ENCODE measurements at places on chromosomes 1 and 21.

DNA sequence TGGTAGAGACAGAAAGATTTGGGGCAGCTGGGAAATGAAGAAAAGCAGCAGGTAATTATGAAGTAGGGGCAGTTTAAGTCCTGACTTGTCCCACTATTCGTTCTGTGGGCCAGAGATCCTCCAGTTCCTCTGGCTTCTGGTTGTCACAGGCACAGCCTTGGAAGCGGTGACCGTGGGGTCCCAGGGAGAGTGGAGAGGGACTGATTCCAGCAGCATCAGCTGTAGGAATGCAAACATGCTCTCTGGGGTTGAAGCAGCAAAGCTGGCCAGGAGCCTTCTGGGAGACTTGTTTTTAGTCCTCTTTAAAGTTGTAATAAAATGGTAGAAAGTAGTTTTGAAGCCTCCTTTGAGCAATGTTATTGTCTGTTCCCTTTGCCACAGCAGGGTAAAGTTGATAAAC, 488.0 kb downstream of the LMO4 start:
- no peaks in the 10 kb centered on the region for H3K36me3 ChIP-seq
- no peaks in the 10 kb centered on the region for H3K4me1 ChIP-seq
- no peak overlapping the region for H3K27ac ChIP-seq
- H3K27me3 ChIP-seq = no peaks in the 10 kb centered on the region

DNA sequence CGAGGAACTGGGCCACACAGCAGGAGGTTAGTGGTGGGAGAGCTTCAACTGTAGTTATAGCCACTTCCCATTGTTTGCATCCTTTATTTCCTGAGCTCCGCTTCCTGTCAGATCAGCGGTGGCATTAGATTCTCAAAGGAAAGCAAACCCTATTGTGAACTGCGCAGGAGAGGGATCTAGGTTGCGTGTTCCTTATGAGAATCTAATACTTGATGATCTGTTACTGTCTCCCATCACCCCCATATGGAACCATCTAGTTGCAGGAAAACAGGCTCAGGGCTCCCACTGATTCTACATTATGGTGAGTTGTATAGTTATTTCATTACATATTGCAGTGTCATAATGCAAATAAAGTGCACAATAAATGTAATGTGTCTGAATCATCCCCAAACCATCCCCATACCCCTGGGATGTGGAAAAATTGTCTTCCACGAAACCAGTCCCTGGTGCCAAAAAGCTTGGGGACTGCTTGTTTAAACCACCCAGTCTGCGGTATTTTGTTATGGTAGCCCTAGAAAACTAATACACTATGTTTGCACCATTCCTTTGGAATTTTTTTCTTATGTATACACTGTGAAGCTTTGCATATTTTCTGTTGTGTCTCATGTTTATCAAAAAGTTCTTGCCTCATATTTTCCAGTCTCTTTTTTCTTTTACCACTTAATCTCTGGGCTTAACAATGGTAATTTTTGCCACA, 136.6 kb upstream of the IVNS1ABP start:
- no peak for DNase-seq
- H3K4me1 ChIP-seq = no peaks in the 10 kb centered on the region
- H3K4me3 ChIP-seq = no peak overlapping the region
- H3K36me3 ChIP-seq = no peaks in the 10 kb centered on the region
- no peaks in the 10 kb centered on the region for H3K27me3 ChIP-seq
- H3K27ac ChIP-seq = no peak overlapping the region

GRCh38 chr1:116515702-116516101, 55.1 kb downstream of the CD58 start:
- H3K4me1 ChIP-seq = no peaks in the 10 kb centered on the region
- DNase-seq = no peak
- H3K27ac ChIP-seq = no peak overlapping the region
- no peaks in the 10 kb centered on the region for H3K36me3 ChIP-seq
- H3K4me3 ChIP-seq = no peak overlapping the region

DNA sequence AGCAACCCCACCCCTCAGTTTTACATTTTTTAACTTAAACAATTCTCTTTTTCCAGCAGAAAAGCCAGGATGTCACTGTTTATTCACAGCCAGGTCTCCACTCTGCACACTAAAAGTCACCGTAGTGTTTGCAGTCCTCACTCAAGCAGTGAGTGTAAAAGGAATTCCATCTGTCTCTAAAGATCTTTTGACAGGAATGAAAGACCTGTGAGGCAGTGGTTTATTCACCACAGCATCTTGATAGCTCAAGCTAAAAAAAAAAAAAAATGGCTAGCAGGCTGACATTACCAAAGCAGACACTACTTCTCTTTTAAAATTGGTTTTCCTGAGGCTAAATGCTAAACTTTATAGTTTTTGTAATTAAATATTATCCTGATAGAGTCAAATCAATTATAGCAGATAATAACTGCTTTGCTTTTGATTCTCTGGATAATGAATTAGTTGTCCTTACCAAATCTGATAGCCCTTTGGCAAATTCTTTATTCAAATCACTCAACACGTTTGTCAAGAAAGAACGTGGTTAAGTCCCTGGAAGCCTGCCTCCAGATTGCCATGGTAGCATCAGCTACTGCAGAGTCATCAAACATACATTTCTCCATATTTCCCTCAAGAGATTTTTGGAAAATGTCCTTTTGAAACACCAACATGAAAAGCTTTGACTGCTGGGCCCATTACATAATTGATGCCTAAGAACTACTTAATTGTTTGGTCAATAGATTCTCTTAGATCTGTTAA, 22.2 kb upstream of the SLC5A9 start:
- no peak overlapping the region for H3K27ac ChIP-seq
- no peaks in the 10 kb centered on the region for H3K36me3 ChIP-seq
- H3K4me1 ChIP-seq = no peaks in the 10 kb centered on the region
- no peaks in the 10 kb centered on the region for H3K27me3 ChIP-seq
- no peak overlapping the region for H3K4me3 ChIP-seq

DNA sequence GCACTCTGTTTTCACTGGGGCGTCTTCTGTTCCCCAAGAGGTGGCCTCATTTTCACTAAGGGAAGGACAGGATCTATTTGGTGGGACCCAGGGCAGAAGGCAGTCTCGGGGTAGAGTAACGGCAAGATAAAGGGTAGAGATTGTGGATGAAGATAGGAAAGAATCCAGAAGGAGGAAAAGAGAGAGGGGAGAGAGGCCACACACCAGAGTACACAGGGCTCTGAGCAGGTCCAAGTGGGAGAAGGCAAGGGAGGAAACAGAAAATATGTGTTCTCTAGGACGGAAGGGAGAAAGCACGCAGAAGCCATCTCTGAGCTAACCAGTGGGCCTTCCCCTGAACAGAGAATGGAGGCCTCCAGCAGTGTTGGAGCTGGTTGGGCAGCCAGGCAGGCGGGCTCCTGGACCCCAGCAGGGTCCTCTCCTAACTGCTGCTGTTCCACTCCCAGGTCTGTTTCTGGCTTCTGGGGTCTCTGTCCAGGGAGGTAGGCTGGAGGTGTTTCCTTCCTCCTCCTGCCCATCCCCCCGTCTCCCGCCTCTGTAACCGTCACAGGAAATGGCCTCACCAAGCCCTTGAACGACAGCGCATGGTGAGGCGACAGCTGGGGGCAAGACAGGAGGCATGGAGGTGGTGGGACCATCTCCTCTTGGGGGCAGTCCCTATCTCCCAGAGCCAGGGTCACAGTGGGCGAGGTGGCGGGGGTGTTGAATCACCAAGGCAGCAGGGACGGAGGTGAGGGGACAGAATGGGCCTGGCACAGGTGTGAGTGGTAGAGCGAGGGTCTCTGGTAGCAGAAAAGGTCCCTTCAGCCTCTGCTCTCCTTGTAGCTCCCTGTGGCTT, 649 bp downstream of the PTPN7 start:
- peaks cover 8% of the 10 kb centered on the region for H3K4me1 ChIP-seq
- no peak overlapping the region for H3K27ac ChIP-seq
- no peaks in the 10 kb centered on the region for H3K27me3 ChIP-seq
- H3K36me3 ChIP-seq = no peaks in the 10 kb centered on the region

DNA sequence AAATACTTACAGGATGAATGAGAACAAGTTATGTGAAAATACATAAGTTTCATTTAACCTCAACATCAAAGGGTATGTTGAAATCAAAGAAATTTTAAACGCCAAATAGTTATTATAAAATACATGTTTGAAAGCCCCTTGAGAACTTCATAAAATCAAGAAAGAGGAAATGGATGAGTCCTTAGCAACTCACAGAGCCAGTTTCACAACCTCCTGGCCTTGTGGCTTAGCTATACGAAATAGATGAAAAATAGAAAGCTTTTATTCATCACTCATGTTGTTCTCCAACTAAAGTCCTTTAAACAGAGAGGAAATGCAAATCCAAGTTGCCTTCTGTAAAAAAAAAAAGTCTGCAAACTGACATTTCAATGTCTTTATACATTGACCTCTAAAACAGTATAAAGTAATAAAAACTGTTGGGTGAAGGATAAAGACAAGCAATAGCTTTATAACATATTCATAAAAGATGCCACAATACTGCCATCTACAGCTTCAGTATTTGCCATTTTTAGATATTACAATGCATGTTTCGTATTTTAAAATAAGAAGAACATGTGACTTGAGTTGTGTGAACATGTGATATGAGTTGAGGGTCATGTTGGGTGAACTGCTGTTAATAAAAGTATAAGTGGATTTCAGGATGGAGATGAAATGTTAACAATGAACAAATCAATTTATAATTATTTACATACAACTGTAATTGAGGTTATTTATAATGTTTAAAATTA, 847.8 kb downstream of the MRPL39 start:
- no peaks in the 10 kb centered on the region for H3K36me3 ChIP-seq
- no peaks in the 10 kb centered on the region for H3K4me1 ChIP-seq
- no peaks in the 10 kb centered on the region for H3K27me3 ChIP-seq
- no peak for DNase-seq
- no peak overlapping the region for H3K4me3 ChIP-seq
- H3K27ac ChIP-seq = no peak overlapping the region

DNA sequence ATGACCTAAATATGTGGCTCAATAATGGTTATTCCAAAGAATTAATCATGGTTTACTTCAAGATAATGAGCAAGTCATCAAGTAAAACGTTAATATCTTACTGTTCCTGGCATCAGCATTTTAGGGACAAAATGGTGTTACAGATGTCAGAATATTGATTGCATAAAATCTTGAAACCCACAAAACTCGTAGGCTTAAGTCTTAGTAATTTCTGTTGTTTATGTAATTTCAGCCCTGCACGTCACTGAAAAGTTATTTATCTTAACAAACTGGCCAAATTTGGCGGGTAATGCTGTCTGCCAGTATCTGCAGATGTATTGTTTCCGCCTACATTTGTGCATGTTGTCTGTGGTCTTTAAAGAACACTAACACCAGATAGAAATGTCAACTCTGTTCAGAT, 25.8 kb downstream of the CDC7 start:
- H3K4me3 ChIP-seq = no peak overlapping the region
- no peak for DNase-seq
- no peaks in the 10 kb centered on the region for H3K27me3 ChIP-seq
- H3K4me1 ChIP-seq = 0 out of 2 replicates have a peak, but pooled peaks cover 1% of the 10 kb centered on the region

GRCh38 chr1:45877264-45877663, 73.9 kb downstream of the MAST2 start:
- H3K27me3 ChIP-seq = no peaks in the 10 kb centered on the region
- no peak overlapping the region for H3K4me3 ChIP-seq
- H3K4me1 ChIP-seq = no peaks in the 10 kb centered on the region
- no peak overlapping the region for H3K27ac ChIP-seq

DNA sequence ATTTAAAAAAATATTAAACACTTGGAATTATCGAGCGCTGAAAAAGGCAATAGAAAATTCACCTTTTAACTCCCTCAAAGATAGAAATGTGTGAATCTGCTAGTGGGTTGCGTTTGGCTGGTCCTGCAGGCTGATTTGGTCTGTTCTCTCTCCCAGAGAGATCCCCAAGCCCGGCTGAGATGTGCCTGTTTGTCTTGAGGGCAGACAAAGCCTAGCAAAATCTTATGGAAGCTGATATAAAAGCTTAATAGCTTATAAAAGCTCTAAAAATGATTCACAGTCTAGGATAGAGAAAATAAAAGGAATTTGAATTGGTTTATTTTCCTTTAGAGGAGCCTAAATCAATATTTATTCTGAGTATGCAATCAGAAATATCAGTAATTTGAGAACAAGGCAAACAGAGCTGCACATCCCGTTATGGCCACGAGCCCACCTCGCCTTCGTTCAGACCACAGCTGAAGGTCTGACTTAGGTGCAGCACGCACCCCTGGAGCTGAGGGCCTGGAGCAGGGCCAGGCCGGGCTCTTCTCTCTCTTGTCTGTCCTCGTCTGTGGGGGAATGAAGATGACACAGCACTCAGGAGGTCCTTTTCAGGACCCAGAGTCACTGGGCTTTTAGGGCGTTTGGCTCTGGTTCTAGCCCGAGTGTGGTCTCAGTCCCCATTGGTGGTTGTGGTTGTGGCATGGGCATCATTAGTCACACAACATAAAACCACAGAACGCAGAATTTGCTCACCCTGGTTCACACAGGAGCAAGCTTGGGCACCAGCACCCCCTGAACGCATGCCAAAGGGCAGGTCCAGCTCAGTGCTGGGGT, 18.6 kb downstream of the PDE9A start:
- H3K36me3 ChIP-seq = peaks cover 9% of the 10 kb centered on the region
- H3K27me3 ChIP-seq = no peaks in the 10 kb centered on the region
- no peak overlapping the region for H3K4me3 ChIP-seq
- no peak overlapping the region for H3K27ac ChIP-seq
- DNase-seq = no peak

DNA sequence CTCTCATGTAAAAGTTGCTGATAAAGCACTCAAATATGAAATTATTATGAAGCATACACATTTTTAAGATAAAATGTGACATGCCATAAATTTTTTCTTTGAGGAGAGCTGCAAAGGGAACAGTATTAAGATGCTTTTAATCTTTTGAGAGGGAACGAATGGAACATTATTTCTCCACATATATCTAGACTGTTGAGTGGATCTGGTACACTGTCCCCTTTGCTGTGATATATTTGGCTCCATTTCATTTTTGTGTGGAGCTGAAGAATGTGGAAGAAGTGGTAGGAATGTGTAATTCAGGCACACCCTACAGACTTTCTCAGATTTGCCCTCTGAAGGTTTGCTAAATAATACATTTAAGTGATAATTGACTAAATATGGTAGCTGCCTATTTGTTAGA, 31.7 kb downstream of the PGM1 start:
- no peak for DNase-seq
- no peak overlapping the region for H3K4me3 ChIP-seq
- no peak overlapping the region for H3K27ac ChIP-seq
- H3K4me1 ChIP-seq = peaks cover 1% of the 10 kb centered on the region
- no peaks in the 10 kb centered on the region for H3K36me3 ChIP-seq

Measured in iPS DF 6.9 (cell line).